ENCODE measurements at places on chromosomes 16 and 17.

- DNase-seq: no peak
Observed at GRCh38 chr16:13081825-13082331, 180.5 kb downstream of the SHISA9 start.

- no peak for DNase-seq
Observed at GRCh38 chr17:40511136-40511535, 9.7 kb upstream of the TNS4 start.

DNA sequence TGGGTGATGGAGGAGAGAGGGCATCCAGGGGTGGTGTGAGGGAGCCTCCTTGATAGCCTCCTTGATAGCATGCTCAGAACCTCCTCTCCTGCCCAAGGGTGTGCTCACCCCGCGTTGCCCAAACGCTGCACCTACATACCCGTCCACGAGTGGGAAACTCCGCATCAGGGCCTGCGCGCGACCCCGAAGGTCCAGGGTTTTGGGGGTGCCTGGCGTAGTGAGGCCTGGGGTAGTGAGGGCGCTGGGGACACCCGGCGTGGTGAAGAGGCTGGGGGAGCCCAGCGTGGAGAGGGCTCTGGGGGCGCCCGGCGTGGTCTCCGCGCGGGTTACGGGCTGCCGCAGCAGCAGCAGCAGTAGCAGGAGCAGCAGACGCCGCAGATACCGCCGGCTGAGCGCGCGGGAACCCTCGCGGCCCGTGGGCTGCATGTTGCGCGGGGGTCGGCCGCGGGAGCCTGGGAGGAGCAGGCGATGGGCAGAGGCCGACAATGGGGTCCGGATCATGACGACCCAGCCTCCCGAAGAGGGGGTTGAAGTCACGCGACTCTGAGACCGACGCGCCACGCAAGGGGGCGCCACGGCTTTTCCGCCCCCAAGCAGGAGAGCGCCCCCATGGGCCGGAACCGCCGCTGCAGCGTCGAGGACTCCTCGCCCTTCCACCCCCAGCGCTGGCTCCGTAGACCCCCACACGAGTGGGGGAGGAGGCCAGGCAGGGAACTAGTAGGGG lies at the start of gene DPEP3:
Gene DPEP3 (minus strand): TSS at position 545 of the 724 bp plus-strand sequence. CDS start 119 bp downstream, at position 426.
- no peak for DNase-seq

- no peak for DNase-seq
Observed at GRCh38 chr16:88363239-88363891, 19.4 kb upstream of the ZNF469 start.

GRCh38 chr17:28320215-28321061 lies 1.4 kb downstream of the TMEM97 start:
- no peak for DNase-seq

GRCh38 chr16:53282975-53283946 lies 151.0 kb upstream of the RBL2 start:
- DNase-seq: peak; percentile 22

DNA sequence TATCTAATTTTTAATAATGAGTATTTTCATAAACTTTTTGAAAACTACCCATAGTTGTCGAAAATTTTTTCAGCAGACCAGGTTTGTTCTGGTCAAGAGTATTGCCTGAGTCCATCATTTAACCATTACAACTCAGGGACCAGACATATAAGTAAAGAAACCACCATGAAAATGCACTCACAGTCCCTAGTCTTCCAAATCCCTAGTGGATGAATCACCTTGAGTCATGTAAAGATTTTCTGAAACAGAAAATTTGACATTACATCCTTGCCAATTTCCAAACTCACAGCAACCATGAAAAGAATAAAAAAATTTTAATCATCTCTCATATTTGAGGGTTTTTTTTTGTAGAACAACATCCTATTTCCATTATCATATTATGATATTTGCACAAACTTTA lies 1337.5 kb upstream of the CDH8 start:
- DNase-seq: no peak

- DNase-seq: no peak
Observed at GRCh38 chr16:67429053-67429798, 1.7 kb upstream of the HSD11B2 start.

All from HL-60 (cell line).